ENCODE measurements at places on chromosomes 4 and X.

GRCh38 chr4:137700072-137700471, 167.8 kb upstream of the PCDH18 start:
- no peak for DNase-seq

DNA sequence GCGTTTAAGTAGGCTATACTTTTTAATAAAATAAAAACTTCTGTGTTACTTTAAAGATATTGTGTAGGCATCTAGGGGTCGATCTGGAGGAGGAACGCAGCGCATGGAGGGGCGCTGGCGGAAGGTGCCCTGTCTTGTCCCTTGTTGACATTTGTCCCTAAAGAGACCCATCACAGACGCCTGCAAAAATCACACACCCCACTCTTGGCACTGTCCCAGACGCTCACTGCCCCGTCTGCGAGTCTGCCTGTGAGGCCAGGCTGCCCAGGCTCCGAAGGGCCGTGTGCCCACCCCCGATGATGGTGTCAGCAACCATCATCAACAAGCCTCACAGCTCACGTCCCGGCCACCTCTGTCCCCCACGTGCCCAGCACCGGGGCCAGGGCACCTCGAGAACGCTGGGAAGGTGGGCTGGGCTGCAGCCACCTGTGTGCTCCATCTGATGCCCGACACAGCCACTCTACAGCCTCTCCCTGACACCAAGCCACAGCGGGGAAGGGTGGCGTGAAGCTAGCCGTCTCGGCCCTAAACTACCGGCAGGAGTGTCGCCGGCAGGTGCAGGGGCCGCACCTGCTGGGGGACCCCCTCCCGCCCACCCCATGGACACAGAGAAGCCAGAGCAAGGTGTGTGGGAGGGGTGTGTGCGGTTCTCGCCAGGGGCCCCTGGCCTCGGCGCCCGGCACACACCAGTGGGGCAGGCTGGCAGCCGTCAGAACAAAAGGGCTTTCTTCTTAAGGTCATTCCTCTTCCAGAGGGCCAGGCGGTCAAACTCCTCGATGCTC, 26.8 kb upstream of the AFAP1 start:
- DNase-seq, result no peak

DNA sequence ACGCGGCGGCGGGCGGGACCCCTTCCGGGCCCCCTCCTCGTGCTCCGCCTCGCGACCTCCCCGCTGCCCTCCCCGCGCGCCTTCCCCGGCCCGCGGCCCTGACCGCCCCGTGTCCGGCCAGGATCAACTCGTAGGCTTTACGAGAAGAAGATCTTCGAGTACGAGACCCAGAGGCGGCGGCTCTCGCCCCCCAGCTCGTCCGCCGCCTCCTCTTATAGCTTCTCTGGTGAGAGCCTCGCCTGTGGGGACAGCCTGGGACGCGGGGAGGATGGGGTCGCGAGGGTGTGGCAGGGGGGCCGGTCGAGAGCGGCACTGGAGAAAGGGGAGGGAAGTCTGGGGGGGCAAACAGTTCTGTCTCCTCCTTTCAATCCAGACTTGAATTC, 465 bp downstream of the EMD start:
- no peak for DNase-seq

DNA sequence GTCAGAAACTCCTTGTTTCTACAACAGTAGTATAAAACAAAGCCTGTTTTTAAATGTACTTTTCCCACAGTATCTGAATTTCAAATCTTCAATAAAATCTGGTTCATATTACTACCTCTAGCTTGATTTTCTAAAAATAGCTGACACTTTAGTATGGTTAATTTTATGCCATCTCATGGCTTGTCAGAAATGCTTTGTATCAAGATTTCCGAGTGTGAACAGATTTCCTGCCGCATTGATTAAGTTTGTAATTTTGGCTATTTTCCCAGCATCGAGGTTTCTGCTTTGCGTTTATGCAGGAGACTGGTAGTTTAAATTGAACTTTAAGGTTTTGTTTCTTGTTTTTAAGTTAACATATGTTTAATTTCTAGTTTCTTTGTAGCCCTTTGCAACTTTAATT, 44.2 kb downstream of the CLCN3 start:
- DNase-seq, result peak; percentile 10

DNA sequence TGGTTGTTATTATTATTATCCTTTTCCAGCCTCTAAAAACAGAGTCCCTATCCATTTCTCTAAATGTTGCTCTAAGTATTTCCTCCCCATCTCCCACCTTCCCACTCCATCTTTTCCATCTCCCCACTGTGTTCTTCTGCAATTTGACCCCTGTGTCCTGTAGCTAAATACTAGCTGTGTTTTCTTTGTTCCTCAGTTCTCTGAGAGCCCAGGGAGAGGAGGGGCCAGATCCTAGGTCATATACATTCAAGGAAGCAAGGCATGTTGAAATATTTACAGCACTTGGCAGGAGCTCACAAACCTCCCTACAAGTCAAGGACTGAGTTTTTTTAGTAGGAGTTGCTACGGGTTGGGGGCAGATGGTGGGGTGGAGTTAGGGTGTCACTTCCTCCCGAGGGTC, 10.5 kb downstream of the SLC16A2 start:
- DNase-seq, result no peak

DNA sequence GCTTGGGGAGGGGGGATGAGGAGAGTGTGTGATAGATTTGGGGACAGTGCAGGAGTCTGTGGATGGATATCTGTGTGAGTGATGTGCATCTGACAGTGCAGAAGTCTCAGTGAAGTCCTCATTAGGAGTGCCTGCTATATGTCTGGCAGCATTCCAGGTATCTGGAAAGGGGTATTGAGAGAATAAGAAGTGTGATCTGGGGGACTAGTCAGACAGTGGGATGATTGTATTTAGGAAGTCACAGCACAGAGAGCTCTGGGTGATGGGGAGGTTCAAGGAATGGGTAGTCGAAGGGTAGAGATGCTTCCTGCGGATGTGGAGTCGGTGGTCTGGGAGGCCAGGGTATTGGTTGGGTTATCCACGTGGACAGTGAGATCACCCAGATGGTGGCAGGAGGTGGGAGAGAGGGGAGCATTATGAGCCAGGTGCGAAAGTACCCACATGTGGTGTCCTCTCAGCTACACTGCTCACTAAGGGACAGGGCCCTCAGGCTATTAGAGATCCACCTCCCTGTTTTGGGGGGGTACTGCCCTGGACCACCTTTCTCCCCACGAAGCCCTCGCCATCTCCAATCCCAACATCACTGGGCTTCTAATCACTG, 9.8 kb downstream of the MAGED2 start:
- no peak for DNase-seq

- DNase-seq, result no peak
These were observed 911.2 kb downstream of the FSTL5 start for GRCh38 chr4:161252520-161253141.

- DNase-seq, result no peak
These were observed 7.4 kb downstream of the ANTXR2 start for GRCh38 chr4:80065601-80066000.

- no peak for DNase-seq
These were observed 50.1 kb downstream of the NHS start for GRCh38 chrX:17425136-17425535.

GRCh38 chr4:38287101-38287851, 327.1 kb downstream of the PTTG2 start:
- no peak for DNase-seq

GRCh38 chr4:155060419-155060818, 148.0 kb upstream of the NPY2R start:
- no peak for DNase-seq

GRCh38 chrX:64996805-64997204, 20.6 kb upstream of the ZC4H2 start:
- no peak for DNase-seq

DNA sequence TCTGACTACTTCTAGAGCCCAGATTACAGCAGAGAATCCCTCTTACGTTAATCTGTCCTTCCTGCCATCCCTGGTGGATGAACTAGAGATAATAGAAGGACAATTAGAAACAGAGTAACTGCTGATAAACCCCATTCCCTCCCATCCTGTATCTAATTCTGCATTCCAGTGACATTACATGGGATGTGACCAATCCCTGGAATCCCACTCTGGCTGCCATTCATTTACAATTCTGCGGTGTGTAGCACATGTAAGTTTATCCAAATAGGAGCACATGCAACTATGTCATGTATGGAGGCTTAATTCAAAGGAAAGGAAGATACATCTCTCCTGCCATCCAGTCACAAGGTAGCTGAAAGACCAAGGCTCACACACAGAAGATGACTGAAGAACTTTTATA, 339.5 kb downstream of the GPAT3 start:
- DNase-seq, result no peak

DNA sequence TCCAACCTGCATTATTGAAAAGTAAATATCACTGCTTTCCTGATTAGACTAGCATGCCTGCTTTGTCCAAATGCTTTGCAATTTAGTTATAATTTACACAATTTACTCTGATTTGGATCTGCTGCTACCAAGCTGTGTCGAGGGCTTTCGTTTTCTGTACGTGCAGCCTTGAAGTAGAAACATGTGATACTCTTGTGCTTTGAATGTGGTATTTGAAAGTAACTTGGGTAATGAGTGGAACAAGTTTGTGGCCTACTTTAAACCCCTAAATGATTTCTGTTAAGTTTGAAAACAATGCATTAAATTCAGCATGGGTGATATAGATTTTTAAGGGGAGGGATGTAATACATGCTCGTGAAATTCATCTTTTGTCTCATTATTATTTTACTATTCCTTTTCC, 240.7 kb downstream of the IQCM start:
- DNase-seq, result no peak

DNA sequence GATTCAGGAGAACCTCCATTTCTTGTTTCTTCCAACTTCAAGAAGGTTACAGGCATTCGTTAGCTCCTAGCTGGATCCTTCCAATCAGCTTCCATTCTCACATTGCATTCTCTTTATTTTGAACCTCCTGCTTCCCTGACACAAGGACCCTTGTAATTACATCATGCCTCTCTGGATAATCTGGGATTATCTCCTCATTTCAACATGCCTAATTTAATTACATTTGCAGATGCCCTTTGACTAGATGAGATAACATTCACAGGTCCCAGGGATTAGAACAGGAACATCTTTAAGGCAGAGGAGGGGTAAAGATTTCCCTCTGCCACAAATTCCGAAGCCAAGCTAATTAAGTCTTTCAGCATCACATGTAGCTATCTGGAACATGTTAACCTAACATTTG, 753.8 kb upstream of the PCDH7 start:
- DNase-seq, result no peak

DNA sequence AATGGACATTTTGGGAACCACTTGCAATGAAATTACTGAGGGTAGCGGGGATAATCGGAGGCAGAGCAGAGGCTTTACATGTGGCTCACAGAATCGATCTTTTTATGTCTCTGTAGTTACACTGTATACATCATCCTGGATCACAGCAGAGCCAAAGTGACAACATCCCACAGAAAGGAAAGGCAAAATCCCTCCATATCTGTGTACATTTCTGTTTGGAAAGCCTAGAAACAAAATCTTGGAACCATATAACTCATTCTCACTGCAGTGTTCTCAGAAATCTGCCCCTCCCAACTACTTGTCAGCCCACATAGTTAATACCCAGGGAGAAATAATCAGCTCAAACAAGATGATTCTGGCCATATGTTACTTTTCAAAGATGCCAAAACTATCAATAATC, 211.6 kb downstream of the DCLK2 start:
- DNase-seq, result no peak

- DNase-seq, result no peak
These were observed 224.9 kb upstream of the PSAPL1 start for GRCh38 chr4:7659429-7660175.

- DNase-seq, result no peak
These were observed 3.4 kb upstream of the UGT8 start for GRCh38 chr4:114595207-114595606.

- no peak for DNase-seq
These were observed 10.1 kb upstream of the VMA21 start for GRCh38 chrX:151386838-151387459.

DNA sequence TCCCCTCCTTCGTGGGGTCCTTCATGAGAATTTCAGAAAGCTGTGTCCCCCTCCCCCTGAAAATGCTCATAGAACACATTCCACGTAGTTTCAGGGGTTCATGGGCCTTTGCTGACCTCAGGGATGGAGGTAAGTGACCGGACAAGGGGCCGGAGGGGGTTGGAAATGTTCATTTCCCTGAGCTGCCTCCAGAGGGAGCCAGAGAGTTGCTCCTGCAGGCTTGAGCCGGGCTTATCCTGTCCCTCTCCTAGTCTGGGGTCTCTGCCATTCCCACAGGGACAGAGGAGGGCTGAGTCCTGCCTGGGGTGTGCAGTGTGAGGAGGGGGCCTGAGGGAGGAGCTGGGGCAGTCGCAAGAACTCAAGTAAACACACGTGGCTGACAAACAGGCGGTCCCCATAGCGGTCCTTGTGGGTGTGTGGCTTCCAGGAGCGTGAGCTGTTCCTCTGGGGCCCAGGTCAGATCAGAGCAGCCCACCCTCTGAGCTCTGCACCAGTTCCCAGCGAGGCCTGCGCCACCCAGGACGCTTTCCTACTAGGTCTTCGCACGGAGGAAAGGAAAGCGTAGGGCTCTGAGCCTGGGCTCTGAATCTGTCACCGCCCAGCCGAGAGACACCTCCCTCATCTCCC, 62.5 kb downstream of the WFS1 start:
- no peak for DNase-seq

- no peak for DNase-seq
These were observed 49.4 kb downstream of the GSX2 start for GRCh38 chr4:54149323-54149722.

- no peak for DNase-seq
These were observed 24.8 kb downstream of the HOPX start for GRCh38 chr4:56656346-56656643.

- no peak for DNase-seq
These were observed 139.6 kb downstream of the SOWAHB start for GRCh38 chr4:76758290-76758882.

DNA sequence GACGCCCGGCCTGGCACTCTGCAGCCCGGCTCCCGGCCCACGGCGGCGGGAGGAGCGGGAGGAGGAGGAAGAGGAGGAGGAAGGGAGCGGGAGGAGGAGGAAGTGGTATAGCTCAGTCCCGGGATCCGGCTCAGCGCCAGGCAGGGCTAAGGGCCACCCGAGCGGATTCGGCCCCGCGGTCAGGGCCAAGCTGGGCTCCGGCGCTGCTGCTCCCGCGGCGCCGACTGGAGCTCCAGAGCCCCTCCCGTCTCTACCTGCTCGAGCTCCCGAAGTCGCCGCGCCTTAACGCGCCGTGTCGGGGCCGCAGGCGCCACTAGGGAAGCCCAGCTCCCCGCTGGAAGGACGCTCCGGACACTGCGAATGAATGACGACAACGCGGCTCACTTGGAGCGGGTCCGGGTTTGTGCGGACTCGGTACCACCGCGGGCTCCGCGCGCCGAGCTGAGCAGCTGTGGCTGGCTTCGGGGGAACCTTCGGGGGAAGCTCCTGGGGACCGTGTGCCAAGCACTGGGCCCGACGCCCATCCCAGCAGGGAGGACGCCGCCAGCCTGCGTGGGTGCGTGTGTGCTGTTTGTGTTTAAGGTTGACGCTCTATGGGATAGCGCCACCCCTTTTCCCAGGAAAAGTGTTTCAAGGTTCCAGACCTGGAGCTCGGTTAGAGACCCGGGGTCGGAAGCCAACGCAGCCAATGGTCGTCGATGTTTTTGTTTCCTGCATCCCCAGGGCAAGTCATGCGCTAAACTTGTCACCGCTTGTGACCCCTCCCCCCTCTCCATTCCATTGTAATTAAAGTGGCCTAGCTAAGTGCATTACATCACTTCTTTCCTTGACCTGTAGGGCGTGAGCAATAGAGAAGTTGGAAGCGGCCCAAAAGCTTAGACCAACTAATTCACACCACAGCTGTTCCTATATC, at the start of gene TBC1D9:
TSS of gene TBC1D9 (minus strand) at position 67 of the 913 bp plus-strand sequence. CDS start 340 bp downstream, outside the sequence.
- no peak for DNase-seq
